Urinary bladder (tissue), 4 donors: ENCODE measurements at places on chromosomes 7 and 10. TPM values are rescaled to one million over a fixed set of nuclear protein-coding genes. Genes with fewer than 3 reads are reported as not detected.

The BTBD16 gene
- polyA plus RNA-seq, result 10.2 TPM

The EPDR1 gene
- polyA plus RNA-seq, result 9.8 TPM

The IGF2BP3 gene
- polyA plus RNA-seq, result 0.27 TPM

The MSMB gene
- polyA plus RNA-seq, result 1.1 TPM

The PNLIP gene
- polyA plus RNA-seq, result 0.11 TPM

The PNLIPRP3 gene
- 0.27 TPM for polyA plus RNA-seq

The PRKAR2B gene
- 42.8 TPM for polyA plus RNA-seq

The CALML5 gene
- polyA plus RNA-seq, result not detected

The LZTS2 gene
- 142 TPM for polyA plus RNA-seq

The VPS50 gene
- polyA plus RNA-seq, result 11.6 TPM

The ZNF32 gene
- polyA plus RNA-seq, result 50.9 TPM

The PIP gene
- not detected for polyA plus RNA-seq

The EBF3 gene
- polyA plus RNA-seq, result 5.1 TPM

The BMI1 gene
- 46.6 TPM for polyA plus RNA-seq

The EN2 gene
- 0.06 TPM for polyA plus RNA-seq

The NKX1-2 gene
- polyA plus RNA-seq, result not detected

The ASAH2B gene
- 2.1 TPM for polyA plus RNA-seq

The HECW1 gene
- polyA plus RNA-seq, result 1.2 TPM

The POLR2J2 gene
- 0.48 TPM for polyA plus RNA-seq

The NEBL gene
- 2.0 TPM for polyA plus RNA-seq

The HOXA13 gene
- polyA plus RNA-seq, result 24.4 TPM

The SEMA4G gene
- polyA plus RNA-seq, result 2.3 TPM

The SPDYE2 gene
- 0.14 TPM for polyA plus RNA-seq

The ERCC6 gene
- polyA plus RNA-seq, result 5.9 TPM

The C10orf143 gene
- polyA plus RNA-seq, result 7.7 TPM

The PRPS1L1 gene
- polyA plus RNA-seq, result not detected

The IL2RA gene
- polyA plus RNA-seq, result 0.87 TPM

The SPDYE1 gene
- not detected for polyA plus RNA-seq

The SNX13 gene
- polyA plus RNA-seq, result 16.8 TPM

The NEUROG3 gene
- not detected for polyA plus RNA-seq

The LRRD1 gene
- not detected for polyA plus RNA-seq

The FAM25A gene
- not detected for polyA plus RNA-seq
